ENCODE measurements at places on chromosomes 7 and 10.

DNA sequence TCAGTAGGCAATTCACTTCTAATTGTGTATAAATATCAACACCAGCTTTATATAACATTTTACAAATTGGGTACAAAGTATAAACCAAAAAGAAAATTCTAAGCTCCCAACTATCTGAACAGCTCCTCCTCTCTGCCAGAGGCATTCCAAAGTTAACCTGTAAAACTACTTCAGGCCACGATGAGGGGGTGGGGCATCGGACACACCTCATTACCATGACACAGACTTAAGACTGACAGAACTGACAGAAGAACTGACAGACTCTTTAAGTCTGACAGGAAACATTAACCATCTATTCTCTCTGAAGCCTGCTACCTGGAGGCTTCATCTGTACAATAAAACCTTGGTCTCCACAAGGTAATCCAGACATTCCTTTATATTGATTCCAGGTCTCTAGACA, 12.3 kb downstream of the ESYT2 start:
- no peak for DNase-seq

GRCh38 chr10:51397695-51398094, 301.7 kb downstream of the CSTF2T start:
- DNase-seq, result no peak

DNA sequence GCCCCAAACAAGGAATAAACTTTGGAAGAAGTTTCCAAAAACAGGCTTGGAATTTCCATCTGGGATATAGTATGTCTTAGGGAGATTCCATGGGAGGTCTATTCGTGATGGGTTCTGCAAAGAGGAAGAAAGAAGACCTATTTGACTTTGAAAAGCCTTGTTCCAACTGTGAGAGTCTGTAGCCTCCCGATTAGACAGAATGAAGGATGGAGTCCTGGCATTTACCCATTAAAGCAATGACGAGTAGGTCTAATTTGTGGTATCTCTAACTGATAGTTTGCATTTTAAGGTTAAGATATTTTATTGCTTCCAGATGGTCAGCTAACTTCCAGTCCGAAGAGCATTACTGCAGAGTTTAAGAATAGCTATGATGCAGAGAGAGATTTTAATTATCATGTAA, 19.5 kb upstream of the GALNT17 start:
- no peak for DNase-seq

DNA sequence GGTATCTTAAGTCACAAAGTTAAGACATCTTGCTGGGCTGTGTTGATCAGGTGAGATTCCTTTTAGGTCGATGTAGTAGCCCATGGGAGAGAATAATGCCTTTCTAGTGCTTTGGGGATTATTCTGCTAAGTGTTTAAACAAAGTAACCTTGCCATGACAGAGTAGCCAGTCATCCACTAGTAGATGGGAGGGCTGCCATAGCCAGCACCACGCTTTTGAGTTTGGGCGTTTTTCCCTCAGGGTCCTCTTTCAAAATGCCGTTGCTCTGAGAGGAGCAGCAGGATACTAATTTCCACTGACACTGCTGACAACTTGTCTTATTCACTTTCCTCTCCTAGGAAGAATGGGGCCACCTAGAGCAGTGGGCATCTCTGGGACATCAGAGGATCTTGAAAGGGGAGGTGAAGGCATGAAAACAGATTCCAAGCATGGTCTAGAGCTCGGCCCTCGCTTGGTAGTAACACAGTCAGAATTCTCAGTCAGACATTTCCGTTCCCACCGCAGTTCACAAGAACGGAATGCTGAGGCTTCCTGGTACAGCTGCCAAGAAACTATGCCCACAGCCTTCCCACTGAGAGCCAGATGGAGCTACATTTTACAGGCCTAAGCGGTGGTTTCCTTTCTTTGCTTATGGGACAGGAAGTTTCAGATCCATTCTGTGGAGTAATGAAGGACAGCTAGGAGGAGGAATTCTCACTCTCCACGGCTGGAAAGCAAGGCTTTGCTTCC, 15.3 kb upstream of the RSU1 start:
- DNase-seq, result no peak

- no peak for DNase-seq
Observed at GRCh38 chr10:114600057-114600456, 58.0 kb downstream of the ABLIM1 start.

DNA sequence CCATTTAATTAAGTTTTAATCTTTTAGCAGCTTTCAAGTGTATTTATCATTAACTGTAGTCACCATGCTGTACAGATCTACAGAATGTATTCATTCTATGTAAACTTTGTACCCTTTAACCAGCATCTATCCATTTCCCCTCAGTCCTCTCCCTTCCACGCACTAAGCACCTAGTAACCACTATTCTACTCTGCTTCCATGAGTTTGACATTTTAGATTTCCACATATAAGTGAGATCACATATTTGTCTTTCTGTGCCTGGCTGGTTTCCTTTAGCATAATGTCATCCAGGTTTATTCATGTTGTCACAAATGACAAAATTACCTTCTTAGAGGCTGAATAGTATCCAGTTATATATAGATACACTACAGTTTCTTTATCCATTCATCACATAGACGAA, 79.7 kb downstream of the BTAF1 start:
- no peak for DNase-seq

DNA sequence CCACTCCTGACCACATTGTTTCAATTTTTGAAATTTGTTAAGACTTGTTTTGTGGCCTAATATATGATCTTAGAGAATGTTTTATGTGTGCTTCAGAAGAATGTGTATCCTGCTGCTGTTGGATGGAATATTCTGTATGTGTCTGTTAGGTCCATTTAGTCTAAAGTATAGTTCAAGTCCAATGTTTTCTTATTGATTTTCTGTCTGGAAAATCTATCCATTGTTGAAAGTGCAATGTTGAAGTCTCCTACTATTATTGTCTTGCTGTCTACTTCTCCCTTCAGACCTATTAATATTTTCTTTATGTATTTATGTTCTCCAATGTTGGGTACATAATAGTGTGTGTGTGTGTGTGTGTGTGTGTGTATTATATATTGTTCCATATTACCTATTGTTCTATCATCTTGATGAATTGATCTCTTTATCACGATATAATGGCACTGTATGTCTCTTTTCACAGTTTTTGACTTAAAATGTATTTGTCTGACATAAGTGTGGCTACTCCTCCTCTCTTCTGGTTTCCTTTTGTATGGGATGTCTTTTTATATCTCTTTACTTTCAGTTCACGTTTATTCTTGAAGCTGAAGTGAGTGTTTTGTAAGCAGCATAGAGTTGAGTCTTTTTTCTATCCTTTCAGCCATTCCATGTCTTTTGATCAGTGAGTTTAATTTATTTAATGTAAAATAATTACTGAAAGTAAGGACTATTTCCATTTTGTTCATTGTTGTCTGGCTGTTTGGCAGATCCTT, 61.3 kb downstream of the AKR1D1 start:
- DNase-seq, result no peak

DNA sequence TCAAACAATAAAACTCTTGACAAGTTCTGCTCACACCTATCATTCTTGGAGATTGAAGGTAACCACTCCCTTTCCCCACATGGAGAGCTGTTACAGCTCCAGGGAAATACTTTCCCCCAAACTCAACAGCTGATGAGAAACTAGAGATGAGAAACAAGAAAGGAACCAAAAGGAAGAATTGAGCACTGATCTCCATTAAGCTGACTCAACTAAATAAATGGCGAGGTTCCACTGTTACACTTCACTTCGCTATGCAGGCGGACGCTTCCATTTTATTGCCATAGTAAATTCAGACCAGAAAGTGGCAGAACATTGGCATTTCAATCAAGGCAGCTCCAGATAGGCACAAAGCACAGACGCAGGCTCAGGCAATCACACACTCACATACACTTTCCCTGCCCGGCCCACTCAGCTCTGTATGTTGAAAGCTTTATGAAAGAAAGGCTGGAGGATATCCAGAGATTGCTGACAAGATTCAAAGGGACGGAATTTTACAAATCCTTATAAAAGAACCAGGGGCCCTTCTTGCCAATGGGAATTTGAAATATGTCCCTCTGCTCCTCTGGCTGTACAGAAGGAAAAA, 11.5 kb upstream of the YAE1 start:
- DNase-seq, result no peak

DNA sequence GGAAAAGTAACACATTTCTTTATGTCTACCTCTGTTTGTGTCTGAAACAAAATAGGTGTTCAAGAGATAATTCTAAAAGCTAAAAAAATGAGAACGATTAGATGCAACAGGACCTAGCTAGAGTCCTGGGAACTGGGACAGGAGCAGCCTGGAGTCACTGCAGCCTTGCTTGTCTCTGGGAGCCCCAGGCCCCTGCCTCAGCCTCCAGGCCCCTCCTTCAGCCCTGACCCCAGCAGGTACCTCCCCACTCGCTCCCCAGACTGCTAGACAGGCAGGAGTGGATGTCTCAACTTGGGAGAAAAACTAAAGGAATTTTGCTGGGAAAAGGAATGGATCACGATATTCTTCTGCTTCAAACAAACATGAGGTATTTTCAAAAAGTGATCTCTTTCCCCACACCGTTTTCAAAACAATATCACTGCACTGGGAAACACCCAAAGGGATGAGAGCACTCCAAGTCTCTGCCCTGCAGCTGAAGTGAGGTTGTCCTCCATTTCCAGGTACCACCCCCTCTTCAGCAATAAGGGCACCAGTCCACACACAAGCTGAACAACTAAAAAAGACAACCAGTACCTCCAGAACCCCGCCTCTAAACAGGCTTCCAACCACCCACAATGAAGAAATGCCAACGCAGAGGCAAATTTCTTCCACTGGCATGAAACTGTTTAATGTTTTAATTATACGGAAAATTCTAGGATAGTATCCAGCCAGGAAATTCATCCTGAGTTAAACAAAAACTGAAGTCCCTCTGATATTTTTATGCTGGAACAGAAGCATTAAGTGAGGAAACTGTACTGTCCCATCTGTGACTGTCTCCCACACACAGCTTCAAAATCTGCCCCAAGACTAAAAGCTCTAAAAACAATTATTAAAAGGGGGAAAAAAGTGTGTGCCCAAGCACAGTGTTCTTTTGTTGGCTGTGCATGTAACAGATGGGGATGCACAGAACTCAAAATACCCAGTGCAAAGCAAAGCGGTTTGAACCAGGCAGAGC, 47.2 kb downstream of the XPNPEP1 start:
- DNase-seq, result no peak

GRCh38 chr10:73780966-73781365, 882 bp upstream of the CHCHD1 start:
- no peak for DNase-seq

DNA sequence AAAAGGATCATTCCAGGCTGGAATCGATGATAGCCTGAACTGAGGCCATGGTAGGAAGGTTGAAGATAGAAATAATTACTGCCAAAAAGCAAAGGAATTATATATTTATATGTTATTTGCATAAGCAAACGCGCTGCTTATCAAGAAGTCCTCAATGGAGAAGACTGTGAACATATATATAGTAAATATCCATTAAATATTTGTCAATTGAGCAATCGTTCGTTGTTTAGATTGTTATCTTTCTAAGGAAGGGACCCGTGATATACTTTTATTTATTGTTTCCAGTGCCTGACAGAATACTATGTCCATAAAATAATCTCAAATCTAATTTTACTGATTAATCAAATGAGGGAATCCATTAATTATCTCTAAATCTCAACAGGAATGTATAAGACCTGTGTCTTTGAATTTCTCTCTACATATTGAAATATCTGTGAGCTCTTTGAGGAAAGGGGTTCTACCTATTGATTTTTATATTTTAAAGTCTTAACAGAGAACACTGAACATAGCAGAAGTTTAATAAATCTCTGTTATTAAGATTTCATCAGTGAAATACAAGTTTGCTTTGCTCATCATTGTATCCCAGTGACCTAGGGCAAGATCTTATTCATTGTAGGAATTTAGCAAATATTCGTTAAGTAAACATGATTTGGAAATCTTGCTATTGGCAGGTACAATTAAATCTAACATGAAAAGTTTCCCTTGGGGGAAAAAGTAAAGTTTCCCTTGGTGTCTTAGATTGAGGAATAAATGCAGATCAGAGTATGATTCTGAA, 12.0 kb upstream of the HERC4 start:
- no peak for DNase-seq

DNA sequence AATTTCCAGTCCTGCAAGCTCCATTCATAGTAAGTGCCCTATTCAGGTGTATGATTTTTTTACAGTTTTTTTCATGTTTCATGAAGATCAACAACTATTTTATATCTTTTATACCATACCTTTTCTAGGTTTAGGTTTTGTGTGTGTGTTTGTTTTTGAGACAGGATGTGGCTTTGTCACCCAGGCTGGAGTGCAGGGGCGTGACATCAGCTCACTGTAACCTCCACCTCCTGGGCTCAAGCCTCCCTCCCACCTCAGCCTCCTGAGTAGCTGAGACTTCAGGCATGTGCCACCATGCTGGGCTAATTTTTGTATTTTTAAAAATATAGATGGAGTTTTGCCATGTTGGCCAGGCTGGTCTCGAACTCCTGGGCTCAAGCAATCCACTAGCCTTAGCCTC, 35.0 kb downstream of the ARMH3 start:
- DNase-seq, result no peak

- peak; percentile 42 for DNase-seq
Observed at GRCh38 chr7:113100121-113100603, 13.5 kb upstream of the GPR85 start.

DNA sequence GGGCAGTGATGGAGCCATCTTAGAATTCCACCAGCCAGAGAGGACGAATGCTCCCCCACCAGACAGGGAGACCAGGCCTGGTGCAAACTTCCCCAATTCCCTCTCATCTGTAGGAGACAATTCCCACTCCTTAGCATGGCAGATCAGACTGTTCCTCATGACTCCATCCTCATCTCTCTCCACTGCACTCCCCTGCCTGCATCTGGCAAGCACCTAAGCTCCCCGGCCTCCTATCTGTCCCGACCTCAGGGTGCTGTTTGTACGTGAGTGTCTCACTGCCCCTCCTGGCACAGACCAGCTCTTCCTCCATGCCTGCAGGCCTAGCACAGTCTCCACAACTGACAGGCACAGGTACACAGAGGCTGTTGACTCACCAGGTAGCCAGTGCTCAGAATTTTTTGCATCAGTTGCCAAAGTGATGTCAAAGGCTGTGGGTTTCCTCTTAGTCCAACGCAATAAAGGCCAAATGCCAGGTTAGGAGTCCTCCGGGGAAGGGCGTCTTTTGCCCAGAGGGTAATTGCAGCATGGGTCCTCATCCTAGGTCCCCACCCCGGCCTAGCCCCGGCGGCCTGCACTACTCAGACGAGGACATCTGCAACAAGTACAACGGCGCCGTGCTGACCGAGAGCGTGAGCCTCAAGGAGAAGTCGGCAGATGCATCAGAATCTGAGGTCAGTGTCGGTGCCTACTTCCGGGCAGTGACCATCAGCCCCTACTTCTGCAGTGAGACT, 436.8 kb upstream of the FOXK1 start:
- DNase-seq, result no peak

- DNase-seq, result no peak
Observed at GRCh38 chr10:36182606-36183005, 540.5 kb upstream of the FZD8 start.

DNA sequence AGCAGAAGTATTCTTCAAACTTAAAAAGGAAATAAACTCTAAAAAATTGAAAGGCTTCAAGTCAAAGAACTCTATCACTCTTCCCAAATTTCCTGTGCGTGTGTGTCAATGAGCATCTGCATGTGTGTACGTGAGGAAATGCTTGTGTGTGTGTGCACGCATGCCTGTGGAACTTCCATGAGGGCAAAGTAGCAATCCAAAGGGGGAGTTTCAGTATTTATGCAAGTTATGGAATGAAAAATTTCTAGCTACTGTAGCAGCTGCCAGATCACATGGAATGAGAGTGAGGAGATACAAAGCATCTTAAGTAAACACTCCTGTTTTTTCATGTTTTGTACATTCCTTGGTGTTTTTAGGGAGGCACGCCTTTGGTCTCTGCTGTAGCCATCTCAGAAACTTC, 152.6 kb downstream of the RAPGEF5 start:
- no peak for DNase-seq

All from retina (tissue), 1 donor.